ENCODE measurements at places on chromosomes 16 and 17.
A peak's percentile ranks its signal among the peaks of the same experiment; 100 is the strongest.

DNA sequence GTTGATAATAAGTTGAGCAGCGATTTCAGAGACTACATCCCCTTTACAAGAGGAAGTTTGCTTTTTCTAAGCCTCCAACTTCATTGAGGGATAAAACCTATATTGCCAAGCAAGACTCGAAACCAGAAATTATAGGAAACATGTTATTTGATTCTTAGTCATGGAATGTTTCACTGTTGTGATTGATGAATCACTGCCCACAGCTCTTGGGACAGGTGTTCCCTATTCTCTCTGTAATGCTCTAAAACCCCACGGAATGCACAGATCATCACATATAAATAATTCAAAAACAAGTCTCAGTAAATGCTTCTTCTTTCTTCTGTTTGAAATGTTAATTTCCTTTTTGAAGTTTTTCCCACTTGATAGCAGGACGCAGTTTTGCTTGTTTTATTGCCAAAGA, 809.5 kb upstream of the GOT2 start:
- H3K4me3 ChIP-seq = no peak overlapping the region
- peaks cover 9% of the 10 kb centered on the region for H3K36me3 ChIP-seq
- DNase-seq = no peak
- H3K27me3 ChIP-seq = no peaks in the 10 kb centered on the region

- no peak overlapping the region for H3K27ac ChIP-seq
- H3K27me3 ChIP-seq = peaks cover 21% of the 10 kb centered on the region
- no peak overlapping the region for H3K4me3 ChIP-seq
These were observed 63.5 kb upstream of the GPR139 start for GRCh38 chr16:20137194-20137593.

DNA sequence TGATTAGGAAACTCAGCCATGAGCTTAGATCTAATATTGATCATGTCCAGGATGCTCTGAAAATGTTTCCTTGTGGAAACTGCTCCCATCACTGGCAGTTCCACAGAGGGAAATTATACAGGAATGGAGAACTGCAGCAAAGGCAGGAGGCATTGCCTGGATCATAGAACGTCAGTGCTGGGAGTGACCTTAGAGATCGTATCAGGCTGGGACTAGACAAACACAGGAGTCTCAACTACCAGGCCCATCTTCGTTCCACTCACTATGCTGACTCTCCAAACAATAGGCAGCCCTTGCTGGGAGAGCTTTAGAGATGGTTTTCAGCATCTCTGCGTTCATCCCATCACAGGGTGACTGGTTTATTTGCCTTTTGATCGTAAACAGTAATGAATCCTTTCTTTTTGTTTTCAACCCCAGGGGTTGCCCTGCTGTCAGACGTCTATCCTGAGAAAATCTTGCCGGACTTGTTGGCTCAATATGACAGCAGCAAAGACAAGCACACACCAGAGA, 130.3 kb downstream of the TANGO6 start:
- no peak overlapping the region for H3K4me3 ChIP-seq
- H3K27ac ChIP-seq = no peak overlapping the region
- H3K36me3 ChIP-seq = no peaks in the 10 kb centered on the region
- no peaks in the 10 kb centered on the region for H3K27me3 ChIP-seq

DNA sequence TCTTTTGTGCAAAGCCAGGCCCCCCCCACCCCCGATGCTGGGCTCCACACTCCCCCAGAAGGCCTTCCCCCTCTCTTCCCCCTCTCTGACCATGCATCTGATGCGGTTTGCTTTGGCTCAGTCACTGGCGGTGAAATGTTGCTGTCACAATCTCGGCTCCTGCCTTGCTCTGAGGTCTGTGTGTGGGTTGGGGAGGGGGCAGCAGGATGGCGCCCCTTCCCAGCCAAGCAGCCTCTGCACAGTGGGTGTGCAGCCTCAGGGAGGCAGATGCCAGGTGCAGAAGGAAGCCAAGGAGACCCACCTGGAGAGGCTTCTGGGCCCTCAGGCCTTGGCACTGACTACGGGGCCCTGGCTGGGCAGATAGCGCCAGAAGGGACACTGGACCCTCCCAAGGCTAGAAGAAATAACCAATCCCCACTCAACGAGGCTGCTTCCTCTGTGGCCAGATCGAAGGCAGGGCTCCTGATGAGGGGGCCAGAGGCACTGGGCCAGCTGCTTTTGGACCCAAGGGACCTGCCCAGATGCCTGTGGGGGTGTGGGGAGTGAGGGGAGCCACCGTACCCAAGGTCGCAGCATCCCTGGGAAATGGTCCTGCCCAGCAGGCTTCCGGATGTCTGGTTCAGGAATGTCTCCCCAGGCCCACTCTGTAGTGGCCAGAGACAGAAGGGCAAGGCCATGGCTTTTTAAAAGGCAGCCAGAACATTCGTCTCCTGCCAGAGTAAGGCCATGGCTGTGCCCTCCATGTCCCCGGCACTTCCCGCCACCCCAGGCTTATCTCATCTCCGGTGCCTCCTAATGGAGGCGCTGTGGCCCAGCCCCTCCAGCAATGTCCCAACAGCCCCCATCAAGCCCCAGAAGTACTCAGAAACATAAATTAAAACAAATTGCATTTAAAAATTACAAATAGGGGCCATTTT, 43.4 kb upstream of the SLC38A10 start:
- no peak overlapping the region for H3K27ac ChIP-seq
- peaks cover 4% of the 10 kb centered on the region for H3K4me1 ChIP-seq
- peaks cover 13% of the 10 kb centered on the region for H3K27me3 ChIP-seq
- H3K36me3 ChIP-seq = no peaks in the 10 kb centered on the region
- H3K4me3 ChIP-seq = no peak overlapping the region
- no peak for DNase-seq

- no peak for DNase-seq
- H3K36me3 ChIP-seq = no peaks in the 10 kb centered on the region
- H3K27ac ChIP-seq = no peak overlapping the region
- H3K4me3 ChIP-seq = no peak overlapping the region
- peaks cover 19% of the 10 kb centered on the region for H3K4me1 ChIP-seq
These were observed 28.6 kb downstream of the DCAKD start for GRCh38 chr17:45022655-45023339.

DNA sequence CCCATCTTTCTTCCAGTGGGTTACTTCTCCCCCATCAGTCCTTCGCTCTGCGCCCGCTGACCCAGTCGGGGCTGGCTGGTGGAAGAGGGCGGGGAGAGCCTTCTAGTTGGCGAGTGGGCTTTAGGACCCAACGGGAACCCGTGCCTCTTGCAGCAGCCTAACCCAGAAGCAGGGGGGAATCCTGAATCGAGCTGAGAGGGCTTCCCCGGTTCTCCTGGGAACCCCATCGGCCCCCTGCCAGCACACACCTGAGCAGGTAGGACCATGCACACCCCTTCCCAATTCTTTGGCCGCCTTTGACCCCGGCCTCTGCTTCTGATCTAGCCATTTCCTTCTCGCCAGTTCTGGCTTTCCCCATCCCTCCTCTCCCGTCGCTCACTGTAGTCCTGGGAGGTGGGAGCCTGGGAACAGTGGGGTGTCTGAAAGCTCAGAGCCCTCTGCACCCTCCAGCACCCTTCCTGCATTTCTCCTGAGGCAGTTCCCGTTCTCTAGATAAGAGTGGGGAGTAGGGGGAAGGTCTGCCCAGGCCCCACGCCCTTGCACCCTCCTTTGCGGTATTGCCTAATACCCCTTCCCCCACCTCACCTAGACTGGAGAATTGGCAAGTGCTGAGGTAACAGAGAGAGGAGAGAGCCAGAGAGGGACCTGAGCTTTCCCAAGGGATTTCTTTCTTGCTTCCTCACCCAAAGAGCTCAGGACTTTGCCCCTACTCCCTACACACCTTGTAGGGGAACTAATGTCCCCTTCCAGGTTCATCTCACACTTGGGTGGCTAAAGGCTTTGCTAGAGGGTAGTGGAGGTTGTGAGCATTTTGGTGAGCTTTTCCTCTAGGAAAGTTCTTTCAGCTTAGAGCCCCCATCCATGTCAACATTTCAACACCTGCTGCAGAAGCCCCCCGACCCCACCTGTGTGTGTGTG, at the start of gene RARA:
Gene RARA, plus strand, starts transcription at position 150 of the 918 bp plus-strand sequence. CDS start 22,039 bp downstream, outside the sequence.
- no peak for DNase-seq
- H3K27me3 ChIP-seq = no peaks in the 10 kb centered on the region
- H3K4me1 ChIP-seq = peaks cover 30% of the 10 kb centered on the region
- H3K27ac ChIP-seq = no peak within 1 kb of the TSS
- H3K4me3 ChIP-seq = no peak within 1 kb of the TSS

GRCh38 chr16:79801646-79802045, 201.1 kb upstream of the MAF start:
- H3K36me3 ChIP-seq = no peaks in the 10 kb centered on the region
- no peak overlapping the region for H3K4me3 ChIP-seq
- peaks cover 26% of the 10 kb centered on the region for H3K27me3 ChIP-seq
- no peaks in the 10 kb centered on the region for H3K4me1 ChIP-seq

DNA sequence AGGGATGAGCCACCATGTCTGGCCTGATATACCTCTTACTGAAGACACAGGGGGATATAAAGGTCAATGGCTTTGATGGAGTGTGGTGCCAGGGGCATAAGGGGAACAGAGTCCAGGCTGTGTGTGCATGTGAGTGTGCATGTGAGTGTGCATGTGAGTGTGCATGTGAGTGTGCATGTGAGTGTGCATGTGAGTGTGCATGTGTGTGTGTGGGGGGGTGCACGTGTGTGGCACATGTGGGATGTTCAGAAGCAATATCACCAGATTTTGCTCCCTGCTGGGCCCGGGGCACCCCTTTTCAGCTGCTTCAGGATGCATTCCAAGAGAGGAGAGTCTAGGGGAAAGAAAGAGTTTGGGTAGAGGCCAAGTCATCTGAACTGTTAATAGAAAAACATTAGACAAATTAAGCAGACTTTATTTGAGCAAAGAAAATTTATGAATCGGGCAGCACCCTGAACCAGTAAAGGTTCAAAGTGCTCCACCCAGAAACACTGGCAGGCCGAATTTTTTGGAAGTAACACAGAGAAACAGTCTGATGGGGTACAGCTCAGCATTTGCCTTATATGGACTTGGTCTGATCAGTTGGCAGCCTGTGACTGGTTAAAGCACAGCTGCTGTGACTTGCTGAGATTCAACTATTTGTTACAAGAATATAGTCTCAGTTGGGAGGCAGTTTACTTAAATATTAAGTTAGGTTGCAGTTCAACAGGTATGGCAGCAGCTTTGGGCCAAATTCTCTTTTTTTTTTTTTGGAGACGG, 9.7 kb downstream of the CHST5 start:
- H3K36me3 ChIP-seq = no peaks in the 10 kb centered on the region
- H3K27ac ChIP-seq = no peak overlapping the region
- DNase-seq = no peak
- no peaks in the 10 kb centered on the region for H3K4me1 ChIP-seq
- no peak overlapping the region for H3K4me3 ChIP-seq

DNA sequence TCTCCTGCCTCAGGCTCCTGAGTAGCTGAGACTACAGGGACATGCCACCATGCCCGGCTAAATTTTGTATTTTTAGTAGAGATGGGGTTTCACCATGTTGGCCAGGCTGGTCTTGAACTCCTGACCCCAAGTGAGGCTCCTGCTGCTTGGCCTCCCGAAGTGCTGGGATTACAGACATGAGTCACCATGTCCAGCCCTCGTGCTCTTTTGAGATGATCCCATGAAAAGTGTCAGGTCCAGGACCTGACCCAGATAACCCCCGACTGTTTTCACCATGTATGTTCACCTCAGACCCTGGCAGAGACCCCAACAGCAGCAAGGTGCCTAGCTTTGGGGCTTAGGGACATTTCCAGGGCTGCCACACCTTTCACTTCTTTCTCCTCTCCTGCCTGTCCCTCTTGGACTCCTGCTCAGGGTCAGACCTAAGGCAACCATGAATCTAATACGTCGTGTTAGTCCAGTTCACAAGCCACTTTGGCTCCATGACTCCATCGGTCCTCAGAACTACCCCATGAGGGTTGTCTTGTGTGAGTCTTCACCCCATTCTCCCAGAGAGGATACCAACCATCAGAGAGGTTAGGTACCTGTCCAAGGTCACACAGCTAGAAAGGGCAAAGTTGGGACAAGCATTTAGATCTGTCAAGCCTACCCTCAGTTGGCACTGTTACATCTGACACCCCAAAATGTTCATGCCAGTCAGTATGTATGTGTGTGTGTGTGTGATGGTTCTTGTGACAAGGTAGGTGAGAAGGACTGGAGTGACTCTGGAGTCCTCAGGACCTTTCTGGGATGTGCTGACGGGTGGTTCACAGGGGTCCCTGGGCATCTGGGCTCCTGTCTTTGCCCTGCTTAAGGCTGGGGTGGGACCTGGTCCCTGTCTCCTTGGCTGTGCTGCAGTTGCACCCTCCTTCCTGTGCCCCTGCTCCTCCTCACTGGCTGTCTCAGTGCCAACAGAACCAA, 23.1 kb upstream of the MAP3K14 start:
- no peaks in the 10 kb centered on the region for H3K36me3 ChIP-seq
- H3K4me1 ChIP-seq = peaks cover 8% of the 10 kb centered on the region
- no peak for DNase-seq
- peak overlapping the region; percentile 17 for H3K27ac ChIP-seq
- H3K4me3 ChIP-seq = no peak overlapping the region
- no peaks in the 10 kb centered on the region for H3K27me3 ChIP-seq

DNA sequence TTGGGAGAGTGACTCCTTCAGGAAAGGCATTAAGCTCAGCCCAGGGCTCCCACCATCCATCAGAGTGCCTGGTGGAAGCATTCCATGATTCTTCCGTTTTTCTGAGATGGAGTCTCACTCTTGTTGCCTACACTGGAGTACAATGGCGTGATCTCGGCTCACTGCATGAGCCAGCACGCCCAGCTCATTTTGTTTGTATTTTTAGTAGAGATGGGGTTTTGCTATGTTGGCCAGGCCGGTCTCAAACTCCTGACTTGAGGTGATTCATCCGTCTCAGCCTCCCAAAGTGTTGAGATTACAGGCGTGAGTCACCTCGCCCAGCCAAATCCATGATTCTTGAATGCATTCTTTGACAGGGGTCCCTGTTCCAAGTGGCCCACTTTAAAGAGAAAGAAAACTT, 23.1 kb downstream of the MIS12 start:
- H3K4me1 ChIP-seq = peaks cover 25% of the 10 kb centered on the region
- H3K4me3 ChIP-seq = no peak overlapping the region
- no peak overlapping the region for H3K27ac ChIP-seq
- H3K27me3 ChIP-seq = no peaks in the 10 kb centered on the region
- no peak for DNase-seq

DNA sequence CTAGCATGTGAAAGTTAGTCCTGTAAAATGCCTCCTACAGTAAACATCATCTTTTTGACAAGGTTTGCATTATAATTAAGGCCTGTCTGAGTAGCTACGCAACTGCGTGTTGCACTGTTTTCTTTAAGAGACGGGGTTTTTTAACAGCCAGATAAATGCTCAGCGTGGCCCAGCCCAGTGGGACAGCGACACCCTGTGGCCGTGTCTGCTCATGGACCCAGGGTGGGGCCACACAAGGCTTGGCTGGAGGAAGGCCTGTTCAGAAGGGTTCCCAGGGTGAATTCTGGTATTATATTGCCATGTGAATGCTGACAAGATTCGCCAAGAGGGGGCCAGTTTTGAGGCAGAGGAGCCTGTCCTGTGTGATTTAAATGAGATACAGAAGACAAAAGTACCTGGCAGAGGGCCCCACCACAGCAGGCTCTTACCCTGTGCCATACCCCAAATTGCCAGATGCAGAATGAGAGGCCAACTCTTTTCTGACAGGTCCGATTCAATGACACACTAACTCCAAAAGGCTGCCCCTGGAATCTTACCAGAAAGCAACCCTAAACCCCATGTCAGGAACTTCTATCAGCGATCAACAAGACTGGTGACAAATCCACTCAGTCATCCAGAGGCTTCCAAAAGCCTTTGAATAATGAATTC, 65.9 kb upstream of the IRX6 start:
- H3K27ac ChIP-seq = no peak overlapping the region
- H3K36me3 ChIP-seq = no peaks in the 10 kb centered on the region
- H3K4me1 ChIP-seq = no peaks in the 10 kb centered on the region
- peaks cover 1% of the 10 kb centered on the region for H3K27me3 ChIP-seq
- no peak overlapping the region for H3K4me3 ChIP-seq

- no peak overlapping the region for H3K27ac ChIP-seq
- DNase-seq = no peak
- no peak overlapping the region for H3K4me3 ChIP-seq
- no peaks in the 10 kb centered on the region for H3K36me3 ChIP-seq
- no peaks in the 10 kb centered on the region for H3K4me1 ChIP-seq
These were observed 162.6 kb downstream of the CA10 start for GRCh38 chr17:51995797-51996403.

Data from natural killer cell treated with Interleukin-12 subunit alpha and Interleukin-12 subunit beta and Interleukin-15 and Interleukin-18, amount 100 ng/mL, for 72 hours (primary cell).